NCI-H460 (cell line): ENCODE measurements at places on chromosomes 16 and 17. TPM values are rescaled to one million over a fixed set of nuclear protein-coding genes. Genes with fewer than 3 reads are reported as not detected.

The SRCIN1 gene
- total RNA-seq: 2.8 and 3.0 TPM in 2 replicates

The KRT40 gene
- total RNA-seq: not detected in 2 replicates

The IL21R gene
- 0.10 TPM in 1 of 2 replicates, not detected in the other for total RNA-seq

The CNTD1 gene
- total RNA-seq: 0.17 and 0.98 TPM in 2 replicates

The CBX2 gene
- 23.7 and 26.8 TPM in 2 replicates for total RNA-seq

The MILR1 gene
- 2.4 and 2.7 TPM in 2 replicates for total RNA-seq

The MTSS2 gene
- total RNA-seq: 9.2 and 15.8 TPM in 2 replicates

The NUTF2 gene
- 260 and 267 TPM in 2 replicates for total RNA-seq

The TSPOAP1 gene
- not detected in 2 replicates for total RNA-seq

The KRTAP2-1 gene
- total RNA-seq: not detected in 2 replicates

The SOX8 gene
- total RNA-seq: 0.97 and 1.5 TPM in 2 replicates

The C17orf58 gene
- total RNA-seq: 38.0 and 45.0 TPM in 2 replicates

The PRAC1 gene
- not detected in 2 replicates for total RNA-seq

The OR3A3 gene
- total RNA-seq: not detected in 2 replicates

The CENPN gene
- 73.3 and 92.6 TPM in 2 replicates for total RNA-seq

The CD300A gene
- total RNA-seq: not detected in 2 replicates

The ORAI3 gene
- 20.1 and 21.9 TPM in 2 replicates for total RNA-seq

The C16orf74 gene
- total RNA-seq: 1.8 and 2.9 TPM in 2 replicates

The GPT2 gene
- total RNA-seq: 22.9 and 23.3 TPM in 2 replicates

The G6PC1 gene
- total RNA-seq: not detected in 2 replicates

The TMC7 gene
- 4.1 and 5.6 TPM in 2 replicates for total RNA-seq

The DHRS7B gene
- 11.9 and 14.6 TPM in 2 replicates for total RNA-seq
